ENCODE measurements at places on chromosomes 6 and 20.

GRCh38 chr6:159203304-159204005, 34.3 kb downstream of the FNDC1 start:
- DNase-seq, result no peak

DNA sequence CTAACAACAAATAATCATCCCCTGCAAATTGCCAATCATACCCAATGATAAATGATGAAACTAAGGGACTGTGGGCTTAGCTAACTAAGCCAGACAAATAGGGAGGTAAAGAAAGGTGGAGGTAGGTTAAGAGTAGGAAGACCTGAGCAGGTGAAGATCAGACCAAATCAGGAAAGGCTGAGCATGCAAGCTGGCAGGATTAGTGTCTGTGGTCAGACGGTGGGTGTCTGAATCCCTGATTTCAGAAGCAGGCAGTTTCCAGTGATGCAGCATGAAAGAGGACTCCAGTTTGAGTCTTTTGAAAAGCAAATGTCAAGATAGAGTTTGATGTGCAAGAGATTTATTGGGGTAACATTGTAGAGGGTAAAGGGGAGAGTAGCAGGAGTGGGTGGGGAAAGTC, 181.4 kb upstream of the MYLIP start:
- DNase-seq, result no peak

GRCh38 chr6:119929121-119929520, 579.6 kb upstream of the MAN1A1 start:
- DNase-seq, result no peak

- no peak for DNase-seq
Measured at GRCh38 chr6:50823094-50823920, 4.6 kb downstream of the TFAP2B start.

GRCh38 chr20:62642666-62643520, 590 bp downstream of the SLCO4A1 start:
- DNase-seq, result peak; percentile 52

- DNase-seq, result no peak
Measured at GRCh38 chr6:89610149-89610642, 28.4 kb downstream of the LYRM2 start.

DNA sequence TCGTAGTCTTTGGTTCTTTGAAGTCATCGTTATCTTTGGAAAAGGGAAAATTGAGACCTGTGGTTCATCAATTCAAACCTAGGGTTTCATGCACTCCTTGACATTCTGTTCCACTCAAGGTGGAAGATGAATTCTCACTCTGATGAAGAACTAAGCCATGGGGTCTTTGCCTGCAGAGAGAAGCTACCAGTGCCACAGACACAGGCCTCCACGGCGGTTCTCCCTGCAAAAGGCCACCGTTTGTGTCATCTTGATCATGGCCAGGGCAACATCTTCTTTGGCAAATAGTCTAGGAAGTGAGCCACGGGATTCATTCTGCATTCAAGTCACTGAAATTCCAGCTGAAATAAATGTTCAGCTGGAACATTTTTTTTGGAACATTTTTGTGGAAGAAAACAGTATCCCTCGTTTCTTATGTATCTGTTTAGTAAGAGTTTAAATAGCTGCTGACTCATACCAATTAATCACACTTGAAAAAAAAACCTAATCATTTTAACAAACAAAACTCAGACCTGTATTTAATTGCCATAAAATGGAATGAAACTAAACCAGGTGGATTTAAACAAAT, 206.0 kb upstream of the FOXQ1 start:
- no peak for DNase-seq

- peak; percentile 42 for DNase-seq
Measured at GRCh38 chr20:63502671-63503172, 3.8 kb upstream of the EEF1A2 start.

- no peak for DNase-seq
Measured at GRCh38 chr6:118914598-118914997, 20.4 kb downstream of the MCM9 start.

GRCh38 chr6:11428895-11429294, 108.7 kb upstream of the TMEM170B start:
- no peak for DNase-seq

DNA sequence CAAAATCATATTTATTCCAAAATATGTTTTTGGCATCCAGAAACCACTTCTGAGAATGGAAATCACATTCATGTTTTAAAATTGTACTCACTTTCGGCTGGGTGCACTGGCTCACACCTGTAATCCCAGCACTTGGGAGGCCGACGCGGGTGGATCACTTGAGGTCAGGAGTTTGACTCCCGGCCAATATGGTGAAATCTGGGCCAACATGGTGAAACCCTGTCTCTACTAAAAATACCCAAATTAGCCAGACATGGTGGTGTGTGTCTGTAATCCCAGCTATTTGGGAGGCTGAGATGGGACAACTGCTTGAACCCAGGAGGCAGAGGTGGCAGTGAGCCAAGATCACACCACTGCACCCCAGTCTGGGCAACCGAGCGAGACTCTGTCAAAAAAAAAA, 580.7 kb downstream of the MAFB start:
- DNase-seq, result no peak

- DNase-seq, result no peak
Measured at GRCh38 chr20:44053046-44053445, 133.9 kb downstream of the JPH2 start.

- no peak for DNase-seq
Measured at GRCh38 chr6:141169419-141169818, 963.3 kb upstream of the GJE1 start.

DNA sequence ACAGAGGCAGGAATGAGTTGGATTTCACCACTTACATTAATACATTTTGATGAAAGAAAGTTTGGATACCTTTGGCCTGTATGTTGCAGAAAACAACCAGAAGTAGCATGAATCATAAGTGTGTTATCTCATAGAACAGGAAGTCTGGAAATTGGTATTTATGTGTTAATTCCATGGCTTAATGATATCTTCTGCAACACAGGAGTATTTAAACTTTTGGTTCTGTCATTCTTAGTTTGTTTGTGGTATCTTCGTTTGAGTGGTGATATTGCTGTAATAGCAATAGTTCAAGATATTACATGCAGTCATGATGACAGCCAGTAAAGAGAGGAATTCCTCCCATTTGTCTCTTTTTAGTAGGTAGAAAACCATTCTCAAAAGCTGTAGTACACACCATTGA, 177.3 kb downstream of the CDKAL1 start:
- DNase-seq, result no peak

GRCh38 chr6:98840996-98841513, 6.7 kb downstream of the POU3F2 start:
- no peak for DNase-seq

Measured in DMS79 (cell line).